Osteoblast (primary cell): ENCODE measurements at places on chromosomes 11 and 22.

GRCh38 chr11:76834151-76834550, 26.6 kb upstream of the ACER3 start:
- no peak overlapping the region for H3K27ac ChIP-seq
- no peaks in the 10 kb centered on the region for H3K36me3 ChIP-seq
- H3K27me3 ChIP-seq: peaks cover 29% of the 10 kb centered on the region

DNA sequence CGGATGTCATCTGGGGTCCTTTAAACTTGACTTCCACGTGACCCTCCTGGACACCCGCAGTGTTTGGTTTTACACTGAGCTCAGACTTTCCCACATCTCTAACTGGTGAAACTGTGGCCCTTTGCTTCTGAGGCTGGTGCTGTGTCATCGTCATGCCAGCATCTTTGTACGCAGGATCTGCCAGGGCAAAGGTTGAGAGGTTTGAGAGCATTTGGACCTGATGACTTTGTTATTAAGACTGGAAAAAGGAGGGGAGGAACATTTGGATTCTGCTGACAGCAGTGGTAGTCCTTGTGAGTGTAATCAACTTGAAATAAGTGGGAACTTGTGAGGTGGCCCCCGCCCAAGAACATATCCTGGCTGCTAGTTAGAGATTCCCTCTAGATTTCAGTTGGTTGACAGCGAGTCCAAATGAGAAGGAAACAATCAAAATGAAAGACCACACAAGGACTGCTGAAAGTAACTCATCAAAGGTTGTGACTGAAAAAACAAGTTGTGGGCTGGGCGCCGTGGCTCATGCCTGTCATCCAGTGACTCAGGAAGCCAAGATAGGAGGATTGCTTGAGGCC, 102.5 kb downstream of the KIAA1671 start:
- no peaks in the 10 kb centered on the region for H3K36me3 ChIP-seq
- H3K4me3 ChIP-seq: no peak overlapping the region
- peaks cover 9% of the 10 kb centered on the region for H3K4me1 ChIP-seq
- peak; percentile 75 for DNase-seq
- peak overlapping the region; percentile 8 for H3K27ac ChIP-seq

GRCh38 chr11:45267052-45267451, 19.1 kb downstream of the SYT13 start:
- no peak overlapping the region for H3K27ac ChIP-seq
- no peaks in the 10 kb centered on the region for H3K36me3 ChIP-seq
- H3K4me3 ChIP-seq: no peak overlapping the region
- H3K27me3 ChIP-seq: peaks cover 3% of the 10 kb centered on the region

DNA sequence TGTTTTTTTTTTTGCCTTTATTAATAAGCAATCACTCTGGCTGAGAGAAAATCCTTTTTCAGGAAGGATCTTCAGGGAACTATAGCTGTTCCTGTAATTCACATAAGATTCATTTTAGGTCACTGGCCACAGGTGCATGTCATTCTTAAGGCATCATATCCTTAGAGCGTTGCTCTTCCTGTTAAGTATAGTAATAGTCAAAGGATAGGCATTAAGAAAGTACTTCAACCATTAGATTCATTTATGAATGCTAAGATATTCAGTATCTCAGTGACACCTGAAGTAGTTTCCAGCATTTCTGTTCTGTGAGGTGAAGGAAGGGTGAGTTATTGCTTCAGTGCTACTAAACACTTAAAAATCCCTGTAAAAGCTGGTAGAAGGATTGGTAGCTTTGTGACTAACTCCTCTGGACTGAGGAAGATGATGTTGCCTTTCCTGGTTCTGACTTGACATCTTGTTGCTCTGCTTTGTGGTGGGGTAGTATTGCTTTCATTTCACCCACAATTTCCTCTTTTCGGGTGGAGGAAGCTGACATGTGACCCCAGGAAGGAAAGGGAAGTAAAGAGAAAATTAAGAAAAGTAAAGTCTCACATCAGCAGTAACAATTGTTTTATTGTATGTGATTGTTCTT, 34.7 kb downstream of the RNF169 start:
- H3K36me3 ChIP-seq: no peaks in the 10 kb centered on the region
- H3K4me3 ChIP-seq: no peak overlapping the region
- peaks cover 34% of the 10 kb centered on the region for H3K4me1 ChIP-seq
- no peaks in the 10 kb centered on the region for H3K27me3 ChIP-seq
- peak; percentile 90 for DNase-seq
- peak overlapping the region; percentile 54 for H3K27ac ChIP-seq

DNA sequence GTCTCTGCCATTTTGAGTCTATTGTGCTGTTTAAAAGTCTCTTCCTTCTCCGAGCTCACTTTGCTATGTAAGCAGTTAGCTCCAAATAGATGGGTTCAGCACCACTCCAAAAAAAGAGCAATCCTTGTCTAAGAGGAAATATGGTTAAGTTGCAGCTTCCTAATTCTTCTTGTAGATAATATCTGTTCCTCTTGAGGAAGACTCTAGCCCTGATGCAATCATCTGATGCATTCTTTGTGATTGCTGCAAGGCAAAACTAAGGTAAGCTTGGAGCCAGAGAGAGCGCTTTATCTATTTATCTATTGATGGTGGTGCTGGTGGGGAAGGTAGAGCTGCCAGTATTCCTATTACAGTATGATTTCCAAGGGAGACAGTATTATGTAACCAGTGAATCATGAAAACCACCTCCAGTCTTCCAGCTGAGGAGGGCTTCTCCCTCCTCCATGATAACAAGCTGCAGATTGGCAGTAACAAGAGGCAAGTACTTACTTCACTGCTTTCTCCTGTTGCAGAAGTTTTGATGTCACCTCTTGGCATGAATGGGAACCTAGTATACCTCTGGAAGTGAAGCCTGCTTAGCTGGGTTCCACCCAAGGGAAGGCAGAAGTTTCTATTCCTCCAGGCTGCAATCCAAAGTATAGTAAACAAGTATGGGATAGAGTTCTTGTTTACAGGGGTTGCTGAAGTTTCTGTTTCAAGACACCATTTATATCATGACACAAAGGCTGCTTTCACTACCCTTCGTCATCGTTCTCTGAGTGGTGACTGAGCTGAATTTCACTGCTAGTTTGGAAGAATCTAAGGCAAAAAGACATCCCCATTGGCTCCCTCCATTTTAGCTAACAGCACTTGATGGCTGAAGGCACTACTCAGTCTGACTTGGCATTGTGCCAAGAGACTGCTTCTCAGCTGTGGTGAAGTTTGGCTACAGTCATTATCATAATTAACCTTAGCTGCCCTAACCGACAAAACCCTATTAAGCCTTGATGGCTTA, 49.7 kb downstream of the FDX1 start:
- H3K4me1 ChIP-seq: peaks cover 7% of the 10 kb centered on the region
- H3K36me3 ChIP-seq: no peaks in the 10 kb centered on the region
- H3K27ac ChIP-seq: no peak overlapping the region

GRCh38 chr22:19607192-19608002, 83.2 kb upstream of the CLDN5 start:
- DNase-seq: no peak
- no peak overlapping the region for H3K4me3 ChIP-seq
- peaks cover 34% of the 10 kb centered on the region for H3K27me3 ChIP-seq
- no peaks in the 10 kb centered on the region for H3K36me3 ChIP-seq
- H3K4me1 ChIP-seq: no peaks in the 10 kb centered on the region
- no peak overlapping the region for H3K27ac ChIP-seq

DNA sequence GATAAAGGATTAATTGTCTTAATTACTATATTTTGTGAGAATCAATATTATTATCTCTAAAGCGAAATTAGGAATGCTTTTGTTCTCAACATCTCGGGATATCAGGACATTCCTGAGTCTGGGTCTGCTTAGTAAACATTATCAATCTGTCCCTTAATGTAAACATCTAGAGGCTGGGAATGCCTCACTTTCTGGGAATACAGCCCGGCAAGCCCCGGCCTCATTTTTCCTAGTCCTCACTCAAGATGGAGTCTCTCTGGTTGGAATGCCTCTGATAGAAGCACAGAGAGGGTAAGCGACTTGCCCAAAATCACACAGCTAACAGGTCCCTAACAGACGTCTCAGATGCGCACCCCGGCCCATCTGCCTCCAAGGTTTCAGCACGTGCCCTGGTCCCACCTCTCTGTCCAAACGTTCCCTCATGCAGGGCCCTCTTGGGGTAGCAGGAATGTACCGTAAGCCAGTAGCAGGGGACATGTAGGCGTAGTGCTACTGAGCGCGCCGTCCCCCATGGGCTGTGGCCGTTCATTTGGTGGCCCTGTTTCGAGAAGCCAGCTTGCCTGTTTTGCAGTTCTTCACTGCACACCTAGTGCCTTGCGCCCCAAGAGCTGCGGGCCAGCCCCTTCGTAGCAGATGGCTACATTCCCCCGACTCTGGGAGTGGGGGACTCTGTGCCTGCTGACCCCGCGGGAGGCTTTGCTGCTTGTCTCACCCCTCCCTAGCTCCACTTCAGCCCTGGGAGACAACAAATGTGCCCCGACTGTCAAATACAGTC, 62.2 kb upstream of the FADD start:
- peaks cover 35% of the 10 kb centered on the region for H3K27me3 ChIP-seq
- H3K27ac ChIP-seq: no peak overlapping the region
